Activated naive CD4-positive, alpha-beta T cell treated with anti-CD3 and anti-CD28 coated beads for 36 hours (primary cell): ENCODE measurements at places on chromosomes 16 and 17. TPM values are rescaled to one million over a fixed set of nuclear protein-coding genes. Genes with fewer than 3 reads are reported as not detected.

GRCh38 chr17:63665527-63666214 lies 34.3 kb downstream of the LIMD2 start:
- no peak for DNase-seq

DNA sequence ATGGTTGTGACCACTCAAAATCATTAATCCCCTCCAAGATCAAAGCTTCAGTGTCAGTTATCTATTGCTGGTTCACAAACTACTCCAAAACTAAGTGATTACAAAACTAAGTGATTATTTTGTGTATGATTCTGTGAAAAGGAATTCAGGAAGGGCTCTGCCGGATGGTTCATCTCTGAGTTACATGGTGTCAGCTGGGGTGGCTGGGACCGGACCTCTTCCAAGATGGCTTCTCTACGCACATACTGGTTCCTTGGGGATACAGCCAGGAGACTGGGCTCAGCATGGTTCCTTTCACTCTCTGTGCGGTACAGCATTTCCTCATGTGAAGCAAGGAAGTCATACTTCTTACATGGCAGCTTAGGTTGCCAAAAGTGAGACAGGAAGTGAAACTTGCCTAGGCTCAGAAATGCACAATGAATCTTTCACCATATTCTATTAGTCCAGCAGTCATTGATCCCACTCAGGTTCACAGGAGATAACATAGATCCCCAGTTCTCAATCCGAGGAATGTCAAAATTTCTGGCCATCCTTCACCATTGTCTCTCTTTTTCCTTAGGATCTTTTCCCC lies 97.9 kb upstream of the IRX6 start:
- no peak for DNase-seq

GRCh38 chr16:28297784-28298510 lies 5.6 kb downstream of the SBK1 start:
- DNase-seq: no peak

GRCh38 chr17:29613352-29613837 lies 9.3 kb downstream of the CORO6 start:
- DNase-seq: peak; percentile 97

DNA sequence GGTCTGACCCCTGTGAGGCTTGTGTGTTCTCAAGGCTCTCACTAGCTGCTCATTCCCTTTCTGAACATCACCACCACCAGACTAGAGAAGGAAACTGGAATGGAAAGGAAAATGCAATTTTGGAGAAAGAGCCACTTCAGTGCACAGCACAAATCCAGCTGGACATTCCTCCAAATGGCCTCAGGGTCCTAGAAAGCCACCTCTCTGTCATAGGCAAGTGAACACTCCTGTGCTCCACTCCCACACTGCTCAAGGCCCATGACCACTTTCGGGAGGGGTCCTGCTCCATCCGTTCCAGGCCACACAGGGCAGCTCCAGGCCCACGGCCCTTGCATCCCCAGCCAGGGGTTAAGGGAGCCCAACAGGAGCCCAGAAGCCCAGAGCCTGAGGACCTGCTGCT lies 2.6 kb downstream of the LRRC75A start:
- no peak for DNase-seq

GRCh38 chr17:65916425-65916824 lies 275.5 kb downstream of the CEP112 start:
- no peak for DNase-seq

GRCh38 chr17:28747801-28748750 lies 4.3 kb downstream of the TRAF4 start:
- no peak for DNase-seq

The PRR15L gene
- not detected for total RNA-seq

The AHSP gene
- total RNA-seq: not detected

The HSPB9 gene
- not detected for total RNA-seq
